ENCODE measurements at places on chromosomes 2 and 18.
A peak's percentile ranks its signal among the peaks of the same experiment; 100 is the strongest.

DNA sequence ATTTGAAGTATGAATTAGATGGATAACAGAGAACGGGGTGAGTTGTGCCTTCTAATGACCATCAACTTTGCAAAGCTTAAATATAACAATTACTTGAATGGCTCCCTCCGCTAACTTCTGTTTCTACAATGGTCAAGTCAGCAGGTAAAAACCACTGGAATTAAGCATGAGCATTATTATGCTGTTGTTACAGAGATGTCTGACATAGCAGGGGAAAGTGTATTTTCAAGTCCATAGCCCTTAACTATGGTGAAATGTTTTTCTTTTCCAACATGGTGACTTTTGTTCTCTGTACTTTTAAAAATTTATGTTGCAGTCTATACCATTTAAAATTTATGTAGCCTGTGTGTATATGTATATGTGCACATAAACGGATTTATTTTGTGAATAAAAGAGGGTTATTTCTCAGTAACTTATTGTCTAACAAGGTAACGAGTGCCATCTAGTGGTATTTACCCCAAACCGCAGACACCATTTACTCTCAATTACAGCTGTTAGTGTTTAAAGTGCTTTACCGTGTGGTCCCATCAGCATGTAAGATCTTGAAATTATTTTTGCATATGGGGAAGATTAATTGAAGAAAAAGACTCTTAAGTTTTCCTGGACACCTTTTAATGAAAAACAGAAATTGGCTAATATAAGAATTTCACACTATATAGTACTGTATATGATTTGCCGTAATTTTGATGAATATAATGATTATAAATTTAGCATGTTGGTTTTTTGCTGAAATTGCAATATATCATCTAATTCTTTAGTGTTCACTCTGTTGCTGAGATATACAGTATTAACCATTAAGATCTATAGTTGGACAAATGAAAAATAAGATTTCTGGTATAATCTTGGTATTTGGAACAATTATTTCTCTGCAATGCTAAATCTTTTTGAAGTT is 78.2 kb downstream of the UBE2E3 start:
- no peak for DNase-seq

DNA sequence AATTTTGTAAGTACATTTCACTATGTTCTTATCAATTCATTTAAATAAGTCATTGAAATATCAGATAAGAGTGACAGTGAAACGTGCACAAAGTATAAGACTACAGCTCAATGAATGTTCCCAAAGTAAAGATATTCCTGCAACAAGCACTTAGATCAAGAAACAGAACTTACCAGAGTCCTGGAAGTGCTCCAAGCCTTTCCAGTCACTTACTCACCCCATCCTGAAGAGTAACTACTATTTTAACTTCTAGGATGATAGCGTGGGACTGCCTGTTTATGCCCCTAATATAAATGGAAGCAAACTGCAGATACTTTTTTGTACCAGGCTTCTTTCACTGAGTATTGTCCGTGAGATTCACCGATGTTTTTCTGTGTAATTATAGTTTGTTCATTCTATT is 768.9 kb downstream of the SLC4A3 start:
- DNase-seq, result no peak

GRCh38 chr2:28661589-28662001 is 90.0 kb upstream of the PPP1CB start:
- DNase-seq, result peak; percentile 46

GRCh38 chr2:111701266-111701665 is 182.7 kb downstream of the ANAPC1 start:
- DNase-seq, result peak; percentile 41

GRCh38 chr2:235498946-235499812 is 5.3 kb downstream of the AGAP1 start:
- DNase-seq, result no peak

DNA sequence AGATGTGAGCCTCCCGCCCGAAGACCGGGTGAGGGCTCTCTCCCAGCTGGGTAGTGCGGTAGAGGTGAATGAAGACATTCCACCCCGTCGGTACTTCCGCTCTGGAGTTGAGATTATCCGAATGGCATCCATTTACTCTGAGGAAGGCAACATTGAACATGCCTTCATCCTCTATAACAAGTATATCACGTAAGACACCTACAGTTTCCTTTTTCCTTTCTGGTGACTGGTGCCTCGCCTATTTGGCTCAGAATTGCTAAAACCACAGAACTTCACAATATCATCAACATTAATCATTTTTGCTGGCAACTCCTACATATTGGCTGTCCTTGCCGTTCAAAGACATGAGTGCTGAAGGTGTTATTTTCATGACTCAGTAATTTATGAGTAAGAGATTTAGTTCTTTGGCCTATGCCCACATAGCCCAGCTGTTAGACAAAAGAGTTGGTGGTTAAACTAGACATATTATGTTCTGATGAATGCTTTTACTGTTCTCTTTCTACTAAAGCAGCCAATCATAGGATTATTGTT is 2.2 kb downstream of the STAMBP start:
- no peak for DNase-seq

- DNase-seq, result no peak
These were observed 143.1 kb downstream of the PTH2R start for GRCh38 chr2:208549546-208550158.

DNA sequence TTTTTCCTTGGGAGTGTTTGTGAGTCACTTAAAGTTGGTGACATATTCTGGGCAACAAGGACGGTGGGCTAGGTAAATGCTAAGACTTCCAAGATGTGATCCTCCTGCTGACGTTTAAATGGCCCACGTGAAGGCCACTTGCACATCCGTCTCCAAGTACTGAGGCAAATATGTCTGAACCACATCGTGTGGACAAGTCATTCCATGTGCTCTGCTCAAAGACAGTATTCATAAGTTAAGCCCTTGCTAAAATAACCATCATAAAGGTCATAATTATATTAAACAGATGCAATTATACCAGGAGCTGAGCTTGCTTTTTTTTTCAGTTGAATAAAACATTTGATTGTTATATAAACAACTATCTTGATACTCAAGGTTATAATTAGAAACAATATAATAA is 44.8 kb downstream of the SPP2 start:
- DNase-seq, result no peak

- no peak for DNase-seq
These were observed 35.3 kb upstream of the PPP1CB start for GRCh38 chr2:28716265-28716865.

GRCh38 chr2:61436092-61436491 is 34.8 kb downstream of the USP34 start:
- DNase-seq, result no peak

DNA sequence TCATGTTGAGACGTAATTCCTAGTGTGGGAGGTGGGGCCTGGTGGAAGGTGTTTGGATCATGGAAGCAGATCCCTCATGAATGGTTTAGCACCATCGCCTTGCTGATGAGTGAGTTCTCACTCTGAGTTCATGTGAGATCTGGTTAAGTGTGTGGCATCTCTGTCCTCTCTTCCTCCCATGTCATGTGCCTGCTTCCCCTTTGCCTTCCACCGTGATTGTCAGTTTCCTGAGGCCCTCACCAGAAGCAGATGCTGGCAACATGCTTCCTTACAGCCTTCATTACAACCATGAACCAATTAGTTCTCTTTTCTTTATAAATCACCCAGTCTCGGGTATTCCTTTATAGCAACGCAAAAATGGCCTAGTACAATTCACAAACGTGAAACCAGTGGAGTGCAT is 14.6 kb upstream of the MCM6 start:
- DNase-seq, result no peak

DNA sequence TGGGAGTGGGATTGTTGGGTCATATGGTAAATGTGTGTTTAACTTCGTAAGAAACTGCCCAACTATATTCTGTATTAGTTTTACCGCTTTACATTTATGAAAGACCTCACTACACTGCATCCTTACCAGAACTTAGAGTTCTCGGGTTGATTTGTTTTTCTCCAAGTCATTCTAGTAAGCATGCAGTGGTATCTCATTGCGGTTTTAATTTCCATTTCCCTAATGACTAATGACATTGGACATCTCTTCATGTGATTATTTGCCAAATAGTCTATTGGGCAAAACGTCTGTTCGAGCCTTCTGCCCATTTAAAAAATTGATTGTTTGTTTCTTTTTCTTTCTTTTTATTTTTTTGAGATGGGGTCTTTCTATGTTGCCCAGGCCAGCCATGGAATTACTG is 6.8 kb downstream of the FBLN7 start:
- DNase-seq, result no peak

DNA sequence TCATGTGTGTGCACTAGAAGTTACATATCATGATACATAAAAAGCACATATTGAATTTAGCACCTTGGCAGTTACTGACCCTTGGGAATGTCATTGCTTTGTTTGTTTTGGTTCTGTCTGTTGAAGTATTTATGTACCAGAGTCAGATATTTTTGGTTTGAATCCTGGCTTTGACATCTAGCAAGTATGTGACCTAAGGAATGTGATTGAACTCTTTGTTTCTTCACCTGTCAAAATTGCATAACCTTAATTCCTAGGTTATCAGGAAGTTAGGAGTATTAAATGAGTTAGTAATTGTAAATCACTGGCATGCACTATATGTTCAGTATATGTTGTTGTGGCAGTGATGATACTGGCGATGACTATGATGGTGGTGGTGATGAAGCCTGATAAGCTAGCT is 1003.5 kb upstream of the NRXN1 start:
- DNase-seq, result no peak

- DNase-seq, result no peak
These were observed 134.8 kb downstream of the CMPK2 start for GRCh38 chr2:6730649-6731532.

DNA sequence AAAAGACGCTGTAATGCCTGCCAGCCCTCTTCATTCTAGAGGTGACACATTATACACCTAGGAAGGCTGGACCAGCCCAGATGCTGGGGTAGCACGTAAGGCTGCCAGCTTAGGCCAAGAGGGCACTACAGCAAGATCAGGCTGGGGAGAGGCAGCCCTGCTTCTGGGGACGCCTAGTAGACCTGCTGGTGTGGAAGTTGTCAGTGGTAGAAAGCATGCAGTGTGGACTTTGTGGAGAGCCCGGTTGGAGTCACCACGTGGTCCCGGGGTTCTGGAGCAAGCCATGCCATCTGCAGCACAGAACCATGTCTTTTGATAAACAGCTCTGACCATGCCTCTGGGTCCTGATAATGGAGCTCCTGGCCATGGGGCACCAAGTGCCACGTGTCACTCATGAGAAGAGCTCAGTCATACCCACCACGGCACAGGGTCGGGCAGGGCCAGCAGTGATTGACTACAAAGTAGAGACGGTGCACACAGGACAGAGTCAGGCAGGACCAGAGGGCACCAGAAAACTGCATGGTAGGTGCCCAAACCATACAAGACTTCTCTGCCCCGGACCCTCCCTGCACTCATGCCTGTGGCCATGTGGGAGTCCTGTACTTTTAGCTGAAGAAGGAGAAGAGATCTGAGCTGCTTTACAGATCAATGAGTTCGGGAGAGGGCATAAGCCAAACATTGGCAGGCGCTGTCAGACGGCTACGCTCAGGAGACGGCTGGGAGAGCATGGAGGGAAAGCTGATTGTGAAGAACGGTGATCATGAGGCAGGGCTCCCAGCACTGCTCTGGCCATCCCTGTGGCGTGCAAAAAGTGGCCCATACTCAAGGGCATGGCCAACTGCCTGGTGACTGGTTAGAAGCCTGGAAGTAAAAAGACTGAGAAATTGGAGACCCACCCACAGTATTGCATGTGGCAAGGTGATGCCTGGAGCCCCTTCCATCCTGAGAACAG is 114.9 kb downstream of the EIPR1 start:
- DNase-seq, result no peak

GRCh38 chr2:42139101-42139500 is 30.1 kb upstream of the EML4 start:
- no peak for DNase-seq

GRCh38 chr18:77082316-77082955 is 50.1 kb downstream of the MBP start:
- no peak for DNase-seq

DNA sequence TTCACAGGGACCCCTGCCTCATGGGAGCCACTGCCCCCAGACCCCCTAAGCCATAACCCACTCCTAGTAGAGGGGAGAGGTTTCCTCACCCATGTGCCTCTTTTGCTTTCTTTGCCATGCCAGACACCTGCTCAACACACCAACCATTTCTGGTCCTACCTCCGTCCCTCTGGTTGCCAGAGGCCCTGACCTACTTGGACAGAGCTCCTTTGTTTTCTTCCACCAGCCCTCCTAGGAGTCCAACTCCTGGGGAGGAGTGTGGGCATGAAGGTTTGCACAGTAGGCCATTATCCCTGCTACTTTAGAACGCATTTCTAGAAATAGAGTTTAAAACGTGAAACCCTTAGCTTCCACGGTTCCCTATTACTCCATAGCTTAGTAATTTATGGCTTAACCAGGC is 76.6 kb upstream of the FAM237A start:
- DNase-seq, result no peak

- no peak for DNase-seq
These were observed 50.0 kb upstream of the HPCAL1 start for GRCh38 chr2:10252661-10253060.

DNA sequence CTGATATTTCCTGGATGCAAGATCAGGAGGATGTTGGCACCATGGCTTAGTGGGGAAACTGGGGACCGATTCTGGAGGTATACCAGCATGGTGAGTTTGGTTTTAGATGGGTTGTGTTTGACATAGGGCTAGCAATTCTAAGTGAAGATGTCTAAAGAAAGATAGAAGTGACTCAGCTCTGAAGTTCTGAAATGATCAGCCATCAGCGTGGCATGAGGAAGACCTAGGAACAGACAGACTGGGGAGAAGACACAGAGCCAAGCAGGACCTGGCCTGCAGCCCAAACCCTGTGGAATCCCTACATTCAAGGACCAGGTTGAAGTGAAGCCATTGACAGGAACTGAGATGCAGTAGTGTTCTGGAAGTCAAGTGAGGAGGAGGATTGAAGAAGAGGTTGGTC is 39.8 kb downstream of the HRH4 start:
- no peak for DNase-seq

DNA sequence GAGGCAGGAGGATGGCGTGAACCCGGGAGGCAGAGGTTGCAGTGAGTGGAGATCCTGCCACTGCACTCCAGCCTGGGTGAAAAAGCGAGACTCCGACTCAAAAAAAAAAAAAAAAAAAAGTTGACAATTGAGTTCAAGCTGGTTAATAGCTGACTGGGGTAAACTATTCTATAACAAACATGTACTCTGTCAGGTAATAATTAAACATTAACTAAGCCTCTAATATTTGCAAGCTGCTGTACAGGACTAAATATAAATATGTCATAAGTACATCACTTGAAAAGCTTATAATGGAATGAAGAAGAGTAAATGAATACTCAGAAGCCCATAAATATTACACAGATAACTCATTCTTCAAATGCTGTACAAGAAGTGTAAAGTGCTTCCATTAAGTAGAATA is 190.4 kb upstream of the CRIM1 start:
- no peak for DNase-seq

DNA sequence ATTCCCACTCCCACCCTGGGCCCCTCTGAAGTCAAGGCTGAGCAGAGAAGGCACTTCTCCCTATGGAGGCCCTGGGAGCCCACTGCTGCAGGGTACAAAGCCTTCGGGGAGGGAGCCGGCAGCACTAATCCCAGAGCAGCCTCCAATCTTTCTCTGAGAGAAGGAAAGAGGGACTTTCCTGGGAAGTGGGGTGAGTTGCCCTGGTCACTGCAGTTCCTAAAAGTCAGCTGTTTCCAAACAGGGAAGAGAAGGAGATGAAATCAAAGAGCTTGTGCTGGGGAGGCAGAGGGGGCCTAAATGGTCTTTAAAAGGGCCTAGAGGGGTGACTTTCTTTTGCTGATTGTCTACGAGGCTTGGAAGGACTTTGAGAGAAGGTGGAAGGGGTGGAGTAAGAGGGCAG is 264.7 kb downstream of the TNS1 start:
- peak; percentile 12 for DNase-seq
